ENCODE measurements at places on chromosomes 7 and 10. TPM values are rescaled to one million over a fixed set of nuclear protein-coding genes. Genes with fewer than 3 reads are reported as not detected.

DNA sequence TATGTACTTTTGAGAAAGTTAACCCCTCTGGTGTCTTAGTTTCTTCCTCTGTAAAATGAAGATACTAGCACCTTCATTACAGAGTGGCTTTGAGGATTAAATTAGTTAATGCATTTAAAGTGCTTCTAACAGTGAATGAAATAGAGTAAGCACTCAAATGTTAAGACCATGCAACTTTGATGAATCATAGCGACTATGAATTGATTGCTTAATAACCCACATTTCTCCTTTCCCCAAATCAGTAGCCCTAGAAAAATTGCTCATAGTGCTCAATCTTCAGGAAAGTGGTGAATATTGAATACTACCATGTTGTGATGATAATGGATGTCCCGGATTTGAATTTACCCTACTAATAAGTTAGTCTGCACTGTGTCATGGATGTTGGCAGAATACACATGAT is 48.1 kb downstream of the CD36 start:
- H3K36me3 ChIP-seq, result no peaks in the 10 kb centered on the region
- H3K27ac ChIP-seq, result no peak overlapping the region
- no peaks in the 10 kb centered on the region for H3K4me1 ChIP-seq
- H3K4me3 ChIP-seq, result no peak overlapping the region
- no peak for DNase-seq

DNA sequence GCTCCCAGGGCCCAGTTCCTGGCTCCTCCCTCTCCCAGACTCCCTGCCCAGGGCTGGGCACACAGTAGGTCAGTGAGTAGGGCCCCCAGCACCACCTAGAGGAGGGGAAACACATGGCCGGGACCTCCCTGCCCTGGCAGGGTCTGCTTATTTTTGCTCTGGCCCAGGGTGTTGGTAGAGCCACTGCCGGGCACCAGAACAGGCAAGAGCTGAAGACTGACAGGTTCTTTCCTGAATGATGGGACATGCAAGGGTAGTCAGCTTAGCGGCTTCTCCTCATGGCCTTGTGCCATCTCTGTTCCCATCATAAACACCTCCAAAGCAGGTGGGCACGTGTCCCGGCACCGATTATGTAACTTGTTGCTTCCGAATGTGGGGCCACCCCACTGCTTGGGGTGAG is 86.5 kb downstream of the NEURL1 start:
- peaks cover 3% of the 10 kb centered on the region for H3K4me1 ChIP-seq
- no peak for DNase-seq
- peaks cover 1% of the 10 kb centered on the region for H3K36me3 ChIP-seq
- H3K27ac ChIP-seq, result no peak overlapping the region

The DNTT gene
- not detected for total RNA-seq

- peak; percentile 72 for DNase-seq
- peaks cover 46% of the 10 kb centered on the region for H3K4me1 ChIP-seq
- peak overlapping the region; percentile 93 for H3K4me3 ChIP-seq
- no peaks in the 10 kb centered on the region for H3K27me3 ChIP-seq
These were observed 640 bp downstream of the ANKMY2 start for GRCh38 chr7:16644636-16645592.

The LARP4B gene
- 104 TPM for total RNA-seq

- no peak overlapping the region for H3K27ac ChIP-seq
- H3K27me3 ChIP-seq, result peaks cover 5% of the 10 kb centered on the region
- no peak overlapping the region for H3K4me3 ChIP-seq
- H3K36me3 ChIP-seq, result no peaks in the 10 kb centered on the region
These were observed 64.6 kb downstream of the TSPAN12 start for GRCh38 chr7:120793213-120793936.

- H3K36me3 ChIP-seq, result peaks cover 33% of the 10 kb centered on the region
- no peaks in the 10 kb centered on the region for H3K27me3 ChIP-seq
- no peak overlapping the region for H3K4me3 ChIP-seq
- peaks cover 63% of the 10 kb centered on the region for H3K4me1 ChIP-seq
- DNase-seq, result no peak
These were observed 26.1 kb downstream of the LCOR start for GRCh38 chr10:96858038-96858705.

DNA sequence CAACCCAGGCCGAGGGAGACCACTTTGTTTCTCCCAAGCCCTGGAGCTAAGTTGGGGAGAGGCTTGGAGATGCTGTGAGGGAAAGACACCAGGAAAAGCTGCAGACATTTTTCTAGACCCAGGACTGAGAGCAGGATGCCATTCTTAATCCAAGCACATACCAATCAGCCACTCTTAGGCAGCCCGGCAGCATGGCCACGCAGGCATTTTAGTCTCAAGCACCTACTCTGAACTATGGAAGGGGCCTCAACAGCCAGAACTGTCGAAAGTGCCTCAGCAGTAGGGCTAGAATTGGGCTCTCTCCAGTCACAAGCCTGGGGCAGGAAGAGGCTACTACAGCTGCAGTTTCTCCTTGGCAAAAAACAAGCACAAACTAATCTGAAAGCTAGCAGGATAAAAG is 57.8 kb downstream of the GCC1 start:
- H3K27ac ChIP-seq, result no peak overlapping the region
- no peak for DNase-seq
- H3K27me3 ChIP-seq, result peaks cover 24% of the 10 kb centered on the region

GRCh38 chr10:99435986-99436638 is 5.7 kb upstream of the GOT1 start:
- DNase-seq, result no peak
- no peaks in the 10 kb centered on the region for H3K27me3 ChIP-seq
- H3K36me3 ChIP-seq, result peaks cover 5% of the 10 kb centered on the region
- H3K4me3 ChIP-seq, result no peak overlapping the region
- H3K27ac ChIP-seq, result no peak overlapping the region
- H3K4me1 ChIP-seq, result peaks cover 17% of the 10 kb centered on the region

GRCh38 chr10:116972131-116972530 is 32.9 kb downstream of the SHTN1 start:
- peaks cover 5% of the 10 kb centered on the region for H3K27me3 ChIP-seq
- DNase-seq, result no peak

The AKR1B15 gene
- total RNA-seq, result not detected

- H3K27me3 ChIP-seq, result no peaks in the 10 kb centered on the region
- no peaks in the 10 kb centered on the region for H3K4me1 ChIP-seq
- no peak overlapping the region for H3K27ac ChIP-seq
These were observed 295.2 kb upstream of the MGMT start for GRCh38 chr10:129171812-129172211.

GRCh38 chr7:84187087-84187805 is 7.3 kb downstream of the SEMA3A start:
- DNase-seq, result no peak
- no peaks in the 10 kb centered on the region for H3K36me3 ChIP-seq
- no peaks in the 10 kb centered on the region for H3K27me3 ChIP-seq
- no peak overlapping the region for H3K4me3 ChIP-seq
- no peak overlapping the region for H3K27ac ChIP-seq

DNA sequence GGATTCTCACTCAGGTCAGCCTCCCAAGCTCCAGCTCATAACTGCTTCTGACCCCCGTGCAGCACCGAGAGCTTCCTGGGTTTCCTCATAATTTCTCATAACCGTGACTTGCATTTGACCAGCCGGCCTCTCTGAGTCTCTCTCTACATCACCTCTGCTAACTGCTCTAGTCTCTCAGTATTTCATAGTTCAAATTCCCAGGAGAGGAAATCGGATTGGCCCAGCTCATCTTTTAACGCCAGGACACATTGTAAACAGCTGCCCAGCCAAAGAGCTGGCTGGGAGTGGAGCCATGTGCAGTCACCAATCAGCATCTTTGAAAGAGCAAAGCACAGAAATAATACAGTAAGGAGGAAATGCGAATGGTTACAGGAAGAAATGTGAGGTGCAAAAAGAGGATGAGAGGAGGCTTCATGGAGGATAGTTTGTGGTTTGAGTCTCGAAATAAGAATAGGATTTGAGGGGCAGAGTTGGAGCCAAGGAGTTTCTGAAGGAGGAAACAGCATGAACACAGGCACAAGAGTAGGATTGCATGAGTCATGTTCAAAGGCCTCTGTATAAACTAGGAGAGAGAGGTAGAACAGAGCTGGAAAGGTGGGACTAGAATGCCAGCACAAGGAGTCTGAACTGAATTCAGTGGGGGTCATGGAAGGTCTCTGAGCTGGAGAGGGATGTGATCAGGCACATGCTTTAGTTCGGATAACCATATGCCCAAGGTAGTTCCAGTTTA is 15.2 kb upstream of the LBX1 start:
- no peak for DNase-seq
- H3K27ac ChIP-seq, result no peak overlapping the region
- peaks cover 49% of the 10 kb centered on the region for H3K27me3 ChIP-seq
- no peaks in the 10 kb centered on the region for H3K36me3 ChIP-seq
- no peak overlapping the region for H3K4me3 ChIP-seq

The TMEM26 gene
- not detected for total RNA-seq

DNA sequence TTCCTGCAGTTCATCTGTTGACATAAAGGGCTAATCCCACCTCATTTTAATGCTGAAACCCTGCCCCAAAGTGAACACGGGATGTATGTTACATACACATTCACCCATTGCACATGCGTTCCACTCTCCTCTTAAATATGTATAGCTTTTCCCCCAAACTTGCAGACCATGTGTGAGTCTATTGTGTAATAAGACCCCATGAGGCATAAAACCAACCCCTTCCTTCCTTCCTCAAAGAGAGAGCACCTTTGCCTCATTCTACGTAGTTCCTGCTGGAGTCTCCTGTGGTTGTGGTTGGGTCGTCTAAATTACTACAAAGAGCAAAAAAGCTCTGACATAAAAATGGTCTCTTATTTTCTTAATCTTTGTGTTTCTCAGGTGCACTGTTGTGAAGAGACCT is 345.7 kb upstream of the KLF6 start:
- peak; percentile 17 for DNase-seq
- H3K27ac ChIP-seq, result no peak overlapping the region
- H3K4me1 ChIP-seq, result peaks cover 36% of the 10 kb centered on the region
- peaks cover 4% of the 10 kb centered on the region for H3K36me3 ChIP-seq

The DOCK4 gene
- 0.32 TPM for total RNA-seq

The FAM20C gene
- 1.1 TPM for total RNA-seq

GRCh38 chr10:71302874-71303568 is 16.0 kb upstream of the SLC29A3 start:
- H3K27me3 ChIP-seq, result no peaks in the 10 kb centered on the region
- H3K27ac ChIP-seq, result no peak overlapping the region
- no peaks in the 10 kb centered on the region for H3K4me1 ChIP-seq
- H3K4me3 ChIP-seq, result no peak overlapping the region

The HYAL4 gene
- not detected for total RNA-seq

- H3K4me1 ChIP-seq, result no peaks in the 10 kb centered on the region
- H3K4me3 ChIP-seq, result no peak overlapping the region
- no peak for DNase-seq
- H3K36me3 ChIP-seq, result no peaks in the 10 kb centered on the region
- H3K27ac ChIP-seq, result no peak overlapping the region
- H3K27me3 ChIP-seq, result peaks cover 4% of the 10 kb centered on the region
These were observed 35.8 kb upstream of the DNMBP start for GRCh38 chr10:100045592-100045991.

The TPST1 gene
- 2.4 TPM for total RNA-seq

The ATP6V0E2 gene
- total RNA-seq, result 46.7 TPM

- no peak overlapping the region for H3K4me3 ChIP-seq
- peak; percentile 67 for DNase-seq
- no peaks in the 10 kb centered on the region for H3K27me3 ChIP-seq
- no peaks in the 10 kb centered on the region for H3K36me3 ChIP-seq
These were observed 20.1 kb downstream of the LDB3 start for GRCh38 chr10:86688398-86688921.

DNA sequence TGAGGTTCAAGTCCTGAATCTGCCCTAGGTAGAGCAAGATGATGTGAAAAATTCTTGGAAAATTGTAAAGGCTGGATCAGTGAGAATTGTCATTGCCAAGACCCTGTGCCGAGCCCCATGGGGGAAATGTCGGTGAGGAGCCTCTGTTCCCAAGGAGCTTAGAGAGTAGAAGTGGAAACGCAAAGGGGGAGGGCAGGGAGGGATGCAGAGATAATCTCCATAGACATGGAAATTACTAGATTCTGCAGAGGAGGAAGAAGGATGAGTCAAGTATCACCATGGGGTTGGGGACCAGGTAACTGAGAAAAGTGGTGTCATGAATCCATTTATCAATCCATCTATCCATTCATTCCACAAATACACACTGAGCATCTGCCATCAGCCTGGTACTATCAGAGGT is 26.0 kb downstream of the DUSP5 start:
- H3K4me1 ChIP-seq, result peaks cover 52% of the 10 kb centered on the region
- H3K27ac ChIP-seq, result no peak overlapping the region
- no peaks in the 10 kb centered on the region for H3K27me3 ChIP-seq

DNA sequence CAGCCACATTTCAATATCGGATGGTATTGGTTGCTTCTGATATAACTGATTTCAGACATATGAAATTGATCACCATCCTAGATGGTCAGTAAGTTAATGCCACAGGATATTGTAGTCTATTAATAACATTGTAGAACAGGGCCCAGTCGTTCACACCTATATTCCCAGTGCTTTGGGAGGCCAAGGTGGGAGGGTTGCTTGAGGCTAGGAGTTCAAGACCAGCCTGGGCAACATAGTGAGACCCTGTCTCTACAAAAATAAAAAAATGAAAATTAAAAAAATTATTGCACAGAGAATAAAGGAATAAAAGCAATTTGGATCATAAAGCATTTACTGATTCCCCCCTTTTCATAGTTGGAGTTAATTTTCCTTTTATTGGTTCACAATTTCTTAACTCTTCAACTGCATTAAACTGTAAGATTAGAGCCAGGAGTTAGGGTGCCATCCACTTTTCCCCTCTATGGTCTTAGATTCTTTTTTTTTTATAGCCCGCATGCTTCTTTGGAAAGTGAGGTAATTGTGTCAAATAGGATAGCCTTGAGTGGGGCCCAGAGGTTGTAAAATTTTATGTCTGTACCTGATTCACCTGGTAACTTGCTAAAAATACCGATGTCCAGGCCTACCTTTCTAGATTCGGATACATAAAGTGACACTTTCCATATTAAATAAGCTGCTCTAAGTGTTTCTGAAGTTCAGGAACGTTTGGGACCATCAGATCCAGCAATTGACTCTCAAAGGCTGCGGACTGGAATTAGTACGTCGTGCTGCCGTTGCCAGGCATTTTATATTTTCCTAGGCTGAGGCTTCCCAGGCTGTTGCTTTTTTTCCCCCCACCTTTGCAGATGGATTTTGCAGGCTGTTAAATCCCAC is 24.7 kb downstream of the ADK start:
- peak overlapping the region; percentile 93 for H3K4me3 ChIP-seq
- peaks cover 5% of the 10 kb centered on the region for H3K36me3 ChIP-seq
- no peak for DNase-seq
- no peaks in the 10 kb centered on the region for H3K27me3 ChIP-seq

- peaks cover 4% of the 10 kb centered on the region for H3K4me1 ChIP-seq
- peaks cover 5% of the 10 kb centered on the region for H3K27me3 ChIP-seq
- no peaks in the 10 kb centered on the region for H3K36me3 ChIP-seq
- no peak overlapping the region for H3K27ac ChIP-seq
These were observed 115.2 kb downstream of the SORBS1 start for GRCh38 chr10:95445837-95446486.

- H3K4me3 ChIP-seq, result no peak overlapping the region
- H3K27me3 ChIP-seq, result no peaks in the 10 kb centered on the region
- no peaks in the 10 kb centered on the region for H3K4me1 ChIP-seq
- no peak overlapping the region for H3K27ac ChIP-seq
- no peak for DNase-seq
- no peaks in the 10 kb centered on the region for H3K36me3 ChIP-seq
These were observed 370.7 kb upstream of the HPS1 start for GRCh38 chr10:98817396-98817795.

- peaks cover 6% of the 10 kb centered on the region for H3K4me1 ChIP-seq
These were observed 121.0 kb downstream of the SORBS1 start for GRCh38 chr10:95440038-95440725.

GRCh38 chr7:8818406-8818805 is 385.0 kb downstream of the NXPH1 start:
- no peak overlapping the region for H3K27ac ChIP-seq
- H3K4me1 ChIP-seq, result no peaks in the 10 kb centered on the region
- no peak overlapping the region for H3K4me3 ChIP-seq
- H3K36me3 ChIP-seq, result no peaks in the 10 kb centered on the region
- H3K27me3 ChIP-seq, result no peaks in the 10 kb centered on the region
- DNase-seq, result no peak

Data from activated CD8-positive, alpha-beta T cell treated with anti-CD3 and anti-CD28 coated beads for 36 hours (primary cell).